ENCODE measurements at places on chromosomes 3 and 15.

DNA sequence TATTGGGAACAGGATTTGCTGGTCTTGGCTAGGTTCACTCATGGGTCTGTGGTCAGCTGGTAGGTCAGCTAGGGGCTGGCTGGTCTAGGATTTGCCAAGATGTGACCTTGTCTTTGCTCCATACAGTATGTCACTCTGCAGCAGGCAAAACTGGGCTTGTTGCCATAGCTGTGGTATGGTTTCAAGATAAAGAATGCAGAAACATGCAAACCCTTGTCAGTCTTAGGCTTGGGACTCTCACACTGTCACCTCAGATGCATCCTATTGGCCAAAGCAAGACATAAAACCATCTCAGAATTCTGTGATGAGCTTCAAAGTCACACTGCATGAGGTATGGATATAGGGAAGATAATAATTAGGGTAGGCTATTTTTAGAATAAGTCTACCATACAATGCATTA, 66.6 kb upstream of the TBC1D5 start:
- no peak for DNase-seq

GRCh38 chr15:60889006-60889405, 340.1 kb downstream of the RORA start:
- DNase-seq = no peak

DNA sequence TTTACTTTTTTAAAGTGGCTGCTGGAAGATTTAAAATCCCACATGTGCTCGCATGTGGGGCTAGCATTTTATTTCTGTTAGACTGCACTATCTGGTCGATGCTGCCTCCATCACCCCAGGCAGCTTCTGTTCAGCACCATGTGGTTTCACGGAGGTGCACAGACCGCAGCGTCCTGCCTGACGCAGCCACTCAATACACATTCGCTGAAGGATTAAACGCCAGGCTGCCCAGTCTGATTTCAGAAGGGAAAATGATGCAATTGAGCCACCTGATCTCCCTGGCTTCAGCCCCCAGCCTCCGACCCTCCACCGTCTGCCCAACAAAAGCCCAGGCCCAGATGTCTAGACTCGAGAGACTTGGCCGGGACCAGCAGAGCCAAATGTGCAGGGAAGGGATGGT, 84.5 kb downstream of the MEGF11 start:
- DNase-seq = no peak

DNA sequence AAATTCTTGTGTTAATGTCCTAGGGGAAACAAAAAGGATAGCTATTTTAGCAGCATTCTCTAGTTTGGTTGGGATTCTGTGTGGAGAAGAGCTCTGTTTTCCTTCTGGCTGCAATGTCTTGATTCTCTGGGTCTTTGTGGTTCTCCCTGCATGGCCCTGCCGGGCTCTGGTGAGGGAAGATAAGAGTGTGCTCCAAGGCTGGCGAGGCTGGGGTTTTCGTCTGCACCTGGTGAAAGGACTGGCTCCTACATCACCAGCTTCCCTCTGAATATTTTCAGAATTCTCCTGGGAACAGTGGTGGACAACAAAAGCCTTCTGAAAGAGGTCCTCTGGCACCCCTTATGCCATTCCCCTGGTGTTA, 38.1 kb upstream of the SFMBT1 start:
- DNase-seq = no peak

GRCh38 chr3:151101270-151101969, 16.0 kb downstream of the MED12L start:
- no peak for DNase-seq

DNA sequence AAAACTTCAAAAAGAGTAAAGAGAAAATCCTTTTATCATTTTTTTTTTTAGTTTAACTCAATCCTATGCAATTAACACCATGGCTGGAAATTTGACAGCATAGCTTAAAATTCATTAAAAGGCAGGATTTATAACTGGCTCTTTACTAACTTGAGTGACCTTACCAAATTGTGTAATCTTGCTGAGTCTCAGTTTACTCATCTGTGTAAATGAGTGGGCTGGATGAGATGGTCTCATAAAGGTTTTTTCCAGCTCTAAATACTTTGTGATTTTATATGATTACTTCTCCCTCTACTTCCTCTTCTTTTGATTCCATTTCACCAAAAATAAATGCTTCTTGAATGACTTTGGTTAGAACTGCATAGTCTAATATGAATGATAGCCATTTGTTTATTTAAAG, 234.9 kb upstream of the SATB1 start:
- no peak for DNase-seq

DNA sequence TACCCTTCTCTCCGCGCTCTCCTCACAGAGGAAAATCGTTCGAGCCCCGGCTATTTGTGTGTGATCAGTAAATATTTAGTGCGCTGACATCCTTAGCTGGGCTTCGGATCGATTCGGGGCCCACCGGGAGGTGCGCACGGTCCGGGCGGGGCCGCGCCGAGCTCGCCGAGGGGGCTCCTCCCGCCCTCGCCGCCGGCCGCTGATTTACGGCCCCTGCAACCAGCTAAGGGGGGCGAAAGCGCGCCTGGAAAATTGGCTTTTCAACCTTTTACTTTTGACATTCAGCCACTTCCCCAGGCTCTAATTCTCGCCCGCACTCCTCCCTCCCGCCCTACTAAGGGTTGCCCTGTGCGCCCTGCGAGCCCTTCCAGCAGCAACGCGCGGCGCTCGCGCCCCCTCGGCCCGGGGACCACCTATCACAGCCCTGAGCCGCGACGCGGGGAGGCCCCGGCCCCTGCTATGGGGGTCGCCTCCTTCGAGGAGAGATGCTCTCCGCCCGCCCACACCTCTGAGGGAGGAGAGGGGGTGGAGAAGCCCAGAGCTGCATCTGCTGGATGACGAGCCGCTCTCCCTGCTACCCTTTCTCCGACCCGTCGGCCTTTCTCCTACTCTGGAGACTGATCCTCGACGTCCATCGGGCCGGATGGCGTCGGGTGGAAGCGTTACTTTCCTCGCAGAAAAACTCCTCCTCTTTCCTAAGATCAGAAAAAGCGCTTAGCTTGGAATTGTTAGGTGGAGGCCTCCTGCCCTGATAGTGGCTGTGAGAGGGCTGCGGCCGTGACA, 7.8 kb upstream of the NR2F2 start:
- no peak for DNase-seq

- DNase-seq = no peak
These were observed 18.3 kb downstream of the ABHD5 start for GRCh38 chr3:43709022-43709421.

DNA sequence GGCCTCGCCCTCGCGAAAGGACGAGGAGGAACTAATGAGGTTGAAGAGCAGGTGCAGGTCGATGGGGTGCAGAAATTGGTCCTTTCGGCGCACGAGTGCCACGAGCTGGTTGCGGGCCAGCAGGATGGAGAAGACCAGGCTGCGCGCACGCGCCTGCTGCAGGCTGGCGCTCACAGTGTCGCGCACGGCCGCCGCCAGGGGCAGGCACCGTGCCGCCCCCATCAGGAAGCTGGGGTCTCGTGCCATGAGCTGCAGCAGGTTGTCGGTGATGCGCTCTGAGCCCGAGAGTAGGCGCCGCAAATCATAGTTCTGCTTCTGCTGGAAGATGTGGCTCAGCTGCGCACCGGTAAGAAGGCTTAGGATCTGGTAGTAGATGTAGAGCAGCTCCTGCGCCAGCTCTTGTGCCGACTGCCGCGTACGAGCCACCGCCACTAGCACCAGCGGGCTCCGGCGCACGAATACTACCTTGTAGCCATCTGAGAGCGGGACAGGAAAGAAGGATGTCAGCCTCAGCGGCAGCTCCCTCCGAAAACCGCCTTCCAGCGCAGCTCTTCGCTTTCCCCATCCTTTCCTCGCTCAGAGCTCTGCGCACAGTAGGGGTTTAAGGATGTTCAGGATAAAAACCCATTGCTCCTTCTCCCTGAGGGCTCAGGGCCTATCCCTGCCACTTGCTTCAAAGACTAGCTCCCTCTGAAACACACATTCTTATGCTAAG, 6.9 kb upstream of the MST1R start:
- no peak for DNase-seq

- no peak for DNase-seq
These were observed 15.9 kb downstream of the COMMD2 start for GRCh38 chr3:149736175-149736952.

DNA sequence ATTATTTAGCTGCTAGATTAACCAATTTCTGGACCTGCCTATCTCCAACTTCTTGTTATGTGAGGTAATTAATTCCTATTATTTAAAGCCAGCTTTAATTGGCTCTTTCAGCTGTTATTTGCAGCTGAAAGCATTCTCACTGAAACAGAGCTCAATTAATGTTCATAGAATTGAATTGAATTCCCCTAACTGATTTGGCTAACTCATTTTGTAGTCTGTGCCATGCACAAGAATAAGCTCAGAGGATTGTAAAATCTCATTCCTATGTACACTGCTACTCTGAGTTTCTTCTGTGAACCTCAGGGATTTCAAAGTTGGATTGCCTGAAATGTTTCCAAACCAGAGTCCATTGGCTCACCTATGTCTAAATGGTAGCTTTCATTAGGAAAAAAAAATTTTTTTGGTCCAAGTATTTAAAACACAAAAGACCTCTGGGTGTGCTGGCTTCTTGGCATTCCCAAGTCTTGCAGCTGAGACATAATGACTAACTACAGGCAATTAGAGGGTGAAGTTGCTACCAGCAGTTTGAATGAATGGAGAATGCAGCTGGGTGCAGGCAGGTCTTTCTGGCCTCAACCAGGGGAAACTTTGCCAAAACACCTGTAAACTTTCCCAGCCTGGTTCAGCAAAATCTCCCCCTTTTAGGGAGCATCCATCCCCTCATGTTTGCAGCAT, 134.3 kb downstream of the EDEM1 start:
- DNase-seq = no peak

DNA sequence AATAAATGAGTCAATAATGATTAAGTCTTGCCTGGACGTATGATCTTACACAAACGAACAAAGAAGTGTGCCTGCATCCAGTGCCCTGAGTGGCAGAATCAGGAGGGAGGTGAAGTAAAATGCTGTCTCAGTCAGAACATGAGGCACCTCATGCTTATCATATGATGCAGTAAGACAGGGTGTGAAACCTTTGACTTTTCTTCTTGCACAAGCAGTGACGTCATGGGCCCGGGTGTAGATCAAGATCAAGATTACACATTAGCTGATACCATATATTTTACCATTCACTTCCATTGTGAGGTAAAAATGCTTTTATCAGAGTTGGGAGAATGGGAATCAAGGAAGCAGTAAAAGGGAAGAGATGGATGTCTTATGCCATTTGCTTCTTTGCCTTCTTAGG, 291.6 kb upstream of the PLSCR5 start:
- DNase-seq = no peak

DNA sequence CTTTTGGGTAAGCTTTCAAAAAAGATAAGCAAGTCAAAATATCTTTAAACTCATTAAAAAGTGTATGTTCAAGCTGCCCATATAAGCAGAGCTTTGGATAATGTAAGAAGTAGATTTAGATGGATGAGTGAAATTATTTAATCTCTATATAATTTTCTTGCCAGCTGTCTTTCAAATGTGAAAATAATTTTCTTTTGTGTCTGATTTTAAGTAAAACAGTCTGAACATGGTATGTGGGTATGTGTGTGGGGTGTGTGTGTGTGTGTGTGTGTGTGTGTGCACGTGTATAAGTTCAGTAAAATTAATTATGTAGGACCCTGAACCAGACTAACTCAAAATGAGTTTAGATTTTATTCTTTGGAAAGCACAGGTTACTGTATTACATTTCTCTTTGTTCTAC, 155.2 kb upstream of the CGNL1 start:
- DNase-seq = no peak

GRCh38 chr3:170806141-170806540, 63.9 kb downstream of the RPL22L1 start:
- no peak for DNase-seq

DNA sequence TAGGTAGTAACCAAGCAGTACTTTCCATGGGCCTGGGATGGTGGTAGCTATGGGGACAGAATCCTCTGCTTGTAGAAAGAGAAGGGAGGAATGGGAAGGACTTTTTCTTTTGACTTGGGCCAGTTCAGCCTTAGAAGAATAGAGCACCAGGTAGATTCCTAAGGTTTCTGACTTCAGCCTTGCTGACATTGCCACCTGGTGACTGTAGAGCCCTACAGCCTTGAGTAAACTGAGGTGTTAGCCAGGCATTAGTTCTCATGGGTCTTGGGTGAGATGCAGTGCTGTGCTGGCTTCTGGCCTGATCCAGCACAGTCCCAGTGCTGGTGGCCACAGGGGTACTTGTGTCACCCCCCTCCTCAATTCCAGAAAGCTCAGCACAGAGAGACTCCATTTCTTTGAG, 171.1 kb downstream of the ZBBX start:
- DNase-seq = no peak

DNA sequence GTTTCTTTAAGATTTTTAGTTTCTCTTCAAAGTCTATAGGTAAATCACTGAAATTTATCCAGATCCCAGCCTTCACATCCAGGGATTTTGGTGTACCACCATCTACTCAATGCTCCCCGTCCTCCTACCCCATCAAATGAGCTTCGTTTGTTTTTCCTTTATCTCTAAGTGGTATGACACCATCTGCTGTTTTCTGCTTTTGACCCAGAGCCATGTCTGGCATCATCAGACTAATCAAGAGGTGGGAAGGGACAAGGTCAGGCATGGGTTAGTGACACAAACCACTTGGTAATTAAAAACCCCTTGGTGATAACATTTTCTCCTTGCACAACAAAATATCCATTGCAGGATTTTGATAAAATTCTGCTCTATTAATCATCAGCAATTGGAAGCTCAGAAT, 92.7 kb upstream of the GOLGA8J start:
- DNase-seq = no peak

DNA sequence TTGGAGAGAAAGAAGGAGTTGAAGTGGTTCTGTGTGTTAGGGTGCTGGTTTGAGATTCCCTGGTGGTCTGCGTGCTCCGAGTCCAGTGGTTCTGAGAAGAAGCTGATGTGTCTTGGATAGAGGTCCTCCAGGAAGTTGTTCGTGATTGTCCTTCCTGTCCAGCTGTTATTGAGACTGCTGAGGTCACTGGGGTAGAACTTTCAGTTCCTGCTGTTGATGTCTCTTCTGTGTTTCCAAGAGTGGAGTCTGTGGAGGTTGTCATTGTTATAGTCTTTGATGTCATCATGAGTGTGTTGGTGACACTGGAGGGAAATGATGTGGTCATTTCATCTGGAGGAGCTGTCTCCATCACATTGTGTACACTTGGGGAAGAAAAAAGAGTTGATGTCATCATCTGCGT, 20.8 kb downstream of the MUC4 start:
- DNase-seq = no peak

DNA sequence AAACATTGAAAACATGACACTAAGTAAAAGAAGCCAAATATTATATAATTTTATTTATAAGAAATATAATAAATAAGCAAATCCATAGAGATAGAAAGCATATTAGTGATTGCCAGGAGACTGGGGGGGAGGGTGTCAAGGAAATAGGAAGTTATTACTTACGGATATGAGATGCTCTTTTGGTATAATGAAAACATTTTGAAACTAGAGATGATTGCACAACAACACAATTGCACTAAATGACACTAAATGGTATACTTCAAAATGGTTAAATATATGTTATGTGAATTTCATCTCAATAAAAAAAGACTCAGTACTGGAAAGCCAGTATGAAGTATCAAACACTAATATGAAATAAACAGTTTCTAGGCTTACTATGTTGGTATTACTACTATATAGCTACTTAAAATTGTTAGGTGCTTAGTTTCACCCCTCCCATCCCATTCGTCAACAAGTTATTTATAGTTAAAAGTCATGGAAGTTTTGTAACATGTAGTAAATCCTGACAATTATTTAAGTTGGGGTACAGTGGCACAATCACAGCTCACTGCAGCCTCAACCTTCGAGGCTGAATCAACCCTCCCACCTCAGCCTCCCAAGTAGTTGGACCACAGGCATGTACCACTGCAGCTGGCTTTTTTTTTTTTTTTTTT, 43.7 kb downstream of the STAG1 start:
- DNase-seq = no peak

Data from substantia nigra (tissue), 51 donors.